ENCODE measurements at places on chromosomes 4 and X. TPM values are rescaled to one million over a fixed set of nuclear protein-coding genes. Genes with fewer than 3 reads are reported as not detected.

The AKAP4 gene
- not detected for total RNA-seq

The VCX3B gene
- total RNA-seq, result not detected

GRCh38 chr4:78414116-78414515, 137.5 kb upstream of the ANXA3 start:
- DNase-seq, result no peak

GRCh38 chr4:175806727-175807126, 5.3 kb downstream of the GPM6A start:
- DNase-seq, result no peak

- DNase-seq, result no peak
These were observed 54.4 kb upstream of the CXorf51B start for GRCh38 chrX:146755214-146755613.

DNA sequence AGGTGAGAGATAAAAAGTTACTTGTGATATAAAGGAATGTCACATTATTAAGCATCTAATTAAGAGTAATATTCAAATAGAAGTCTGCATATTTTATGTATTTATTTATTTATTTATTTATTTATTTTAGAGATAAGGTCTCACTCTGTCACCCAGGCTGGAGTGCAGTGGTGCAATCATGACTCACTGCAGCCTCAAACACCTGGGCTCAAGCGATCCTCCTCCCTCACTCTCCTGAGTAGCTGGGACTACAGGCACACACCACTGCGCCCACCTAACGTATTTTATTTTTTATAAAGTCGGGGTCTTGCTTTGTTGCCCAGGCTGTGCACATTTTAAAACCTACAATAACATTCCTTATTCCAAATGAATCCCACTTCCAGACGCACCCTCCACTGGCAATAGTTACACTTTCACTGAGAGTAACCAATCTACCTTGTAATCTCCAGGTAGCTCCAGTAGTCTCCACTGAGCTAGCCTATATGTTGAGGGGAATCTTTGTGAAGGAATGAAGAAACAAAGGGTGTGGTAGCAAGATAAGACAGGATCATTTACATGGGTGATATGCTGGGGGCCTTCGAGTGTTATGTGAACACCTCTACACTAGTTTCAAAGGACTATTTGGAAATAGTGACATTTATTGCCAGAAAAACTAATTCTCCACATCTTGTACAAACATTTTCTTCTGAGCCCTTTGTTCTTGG, 11.9 kb downstream of the SH3D19 start:
- DNase-seq, result no peak

GRCh38 chr4:42327323-42327722, 70.0 kb upstream of the SHISA3 start:
- DNase-seq, result no peak

DNA sequence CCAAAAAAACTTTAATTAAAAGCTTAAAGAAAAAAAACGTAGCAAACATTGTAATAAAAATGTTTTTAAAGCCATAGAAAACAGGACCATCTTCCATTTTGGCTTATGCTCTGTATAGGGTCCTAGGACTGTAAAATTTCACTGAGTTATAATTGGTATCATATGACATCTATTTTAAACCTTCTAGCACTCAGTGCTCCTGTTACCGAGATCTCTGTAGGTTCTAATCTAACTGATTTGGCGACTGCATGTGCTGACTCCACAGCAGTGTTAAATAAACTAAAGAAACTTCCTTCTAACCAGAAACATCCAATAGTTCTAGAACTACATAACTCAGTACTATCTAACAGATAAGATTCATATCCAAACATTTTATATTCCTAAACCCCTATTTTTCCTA, at the start of gene ASB11:
TSS of gene ASB11 (minus strand) at position 132 of the 400 bp plus-strand sequence. CDS start at position 97, 35 bp downstream.
- no peak for DNase-seq

- no peak for DNase-seq
These were observed 88.6 kb downstream of the ZIC3 start for GRCh38 chrX:137654481-137654880.

DNA sequence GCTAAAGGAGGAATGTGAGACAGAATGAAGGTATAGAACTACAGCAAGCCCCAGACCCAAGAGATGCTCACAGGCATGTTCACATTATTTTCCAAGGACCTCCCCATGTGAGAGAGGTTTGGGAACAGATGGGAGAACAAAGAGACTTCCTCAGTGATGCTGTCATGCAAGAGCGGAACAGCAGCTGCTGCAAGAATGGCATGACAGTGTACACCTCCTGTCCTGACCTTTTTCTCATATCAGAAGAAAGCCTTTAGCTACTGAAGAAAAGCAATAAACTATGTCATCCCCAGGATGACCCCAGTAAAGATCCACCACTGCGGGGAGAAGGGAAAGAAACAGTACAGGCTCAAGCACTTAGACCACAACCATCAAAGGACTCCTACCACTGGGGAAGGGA, 7.2 kb downstream of the PRDM5 start:
- no peak for DNase-seq

DNA sequence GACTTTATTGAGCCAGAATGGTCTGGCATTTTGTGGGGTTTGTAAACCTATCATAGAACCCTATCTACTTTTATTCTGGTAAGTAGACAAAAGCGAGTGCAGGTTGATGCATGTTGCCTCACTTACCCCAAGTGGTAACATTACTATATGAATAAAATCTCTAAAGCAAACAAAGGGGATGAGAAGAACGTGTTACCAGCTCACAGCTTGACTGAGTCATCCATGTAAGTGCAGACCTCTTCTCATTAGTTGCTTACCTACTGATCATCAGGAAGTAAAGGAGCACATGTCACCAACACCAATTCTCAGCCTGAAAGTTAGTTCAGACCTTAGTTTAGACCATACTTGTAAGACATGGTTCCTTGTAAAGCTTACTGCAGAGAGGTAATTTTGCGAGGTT, 1328.3 kb downstream of the C4orf33 start:
- DNase-seq, result no peak

Measured in activated B cell treated with CpG ODN at 0.5 μM for 24 hours (primary cell).